HFF-Myc (cell line): ENCODE measurements at places on chromosomes 1 and 21.

GRCh38 chr1:230979389-230979716 lies 459 bp downstream of the ARV1 start:
- no peak for DNase-seq

GRCh38 chr1:7153464-7153863 lies 368.2 kb downstream of the CAMTA1 start:
- no peak for DNase-seq

- no peak for DNase-seq
Measured at GRCh38 chr1:176625365-176625764, 162.4 kb downstream of the PAPPA2 start.

- peak; percentile 97 for DNase-seq
Measured at GRCh38 chr1:168469690-168470089, 74.1 kb downstream of the XCL2 start.

DNA sequence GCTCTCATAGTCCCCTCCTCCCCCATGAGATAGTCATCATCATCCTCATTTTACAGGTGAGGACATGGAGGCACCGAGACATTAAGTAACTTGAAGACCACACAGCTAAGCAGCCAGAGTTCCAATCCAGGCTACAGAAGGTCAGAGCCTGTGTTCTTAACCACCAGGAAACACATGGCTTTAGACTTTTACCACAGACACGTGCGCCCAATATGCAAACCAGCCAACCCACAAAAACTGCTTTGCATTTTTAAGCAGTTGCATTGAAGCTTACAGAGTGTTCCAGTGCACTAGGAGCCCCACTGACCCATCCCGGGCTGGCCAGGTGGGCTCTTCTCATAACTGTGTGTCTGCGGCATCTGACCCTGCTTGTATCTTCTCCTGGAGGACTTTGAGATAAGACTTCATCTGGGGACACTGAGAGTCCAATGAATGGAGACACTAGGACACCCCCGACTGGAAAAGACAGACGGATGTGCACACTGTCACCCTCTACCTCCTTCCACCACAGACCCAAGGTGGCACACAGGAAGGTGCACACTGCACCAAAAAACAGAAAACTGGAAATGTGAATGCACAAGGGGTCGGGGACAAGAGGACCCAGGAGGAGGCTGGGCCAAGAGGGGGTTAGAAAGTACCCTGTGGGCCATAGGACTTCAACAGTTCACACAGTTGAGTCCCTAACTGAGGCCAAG lies 56.4 kb downstream of the ETS2 start:
- peak; percentile 42 for DNase-seq

DNA sequence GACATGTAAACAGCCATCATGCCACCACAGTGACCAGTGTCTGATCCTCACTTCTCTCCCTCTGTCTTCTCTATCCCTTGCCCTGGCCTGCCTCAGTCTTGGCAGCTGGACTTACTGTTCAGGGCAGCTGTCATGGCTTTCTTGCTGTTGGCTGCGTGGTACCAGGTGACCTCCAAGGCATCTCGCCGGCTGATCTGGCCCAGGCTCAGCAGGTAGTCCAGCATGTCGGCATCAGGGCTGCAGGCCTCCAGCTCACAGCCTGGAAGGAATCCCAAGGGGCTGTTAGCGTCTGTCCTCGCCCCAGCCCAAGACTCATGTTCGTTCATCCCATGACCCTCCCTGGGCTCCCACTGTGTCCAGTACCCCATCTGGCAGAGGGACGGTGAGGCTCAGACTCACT lies 3.6 kb downstream of the FAM151A start:
- no peak for DNase-seq

DNA sequence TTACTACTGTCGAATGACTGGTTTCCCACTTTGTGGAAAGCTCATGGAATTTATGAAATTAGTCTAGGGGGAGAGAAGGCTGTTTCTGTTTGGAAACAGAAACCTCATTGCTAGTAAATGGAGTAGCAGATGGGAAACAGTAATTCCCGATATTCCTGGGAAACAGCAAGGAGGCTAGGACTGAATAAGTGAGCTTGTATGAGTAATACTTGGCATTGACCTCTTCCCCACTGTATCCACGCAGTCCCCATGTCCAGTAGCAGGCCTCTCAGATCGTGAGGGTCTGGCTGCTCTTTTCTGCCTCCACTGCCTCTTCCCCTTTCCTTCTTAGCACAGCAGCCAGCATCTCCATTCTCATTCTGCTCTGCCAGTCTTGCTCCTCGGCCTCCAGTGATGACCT lies 75.5 kb downstream of the PRDM2 start:
- DNase-seq: no peak

GRCh38 chr1:22431965-22432364 lies 19.7 kb upstream of the ZBTB40 start:
- no peak for DNase-seq

GRCh38 chr1:29975036-29975694 lies 738.8 kb downstream of the PTPRU start:
- DNase-seq: peak; percentile 19

DNA sequence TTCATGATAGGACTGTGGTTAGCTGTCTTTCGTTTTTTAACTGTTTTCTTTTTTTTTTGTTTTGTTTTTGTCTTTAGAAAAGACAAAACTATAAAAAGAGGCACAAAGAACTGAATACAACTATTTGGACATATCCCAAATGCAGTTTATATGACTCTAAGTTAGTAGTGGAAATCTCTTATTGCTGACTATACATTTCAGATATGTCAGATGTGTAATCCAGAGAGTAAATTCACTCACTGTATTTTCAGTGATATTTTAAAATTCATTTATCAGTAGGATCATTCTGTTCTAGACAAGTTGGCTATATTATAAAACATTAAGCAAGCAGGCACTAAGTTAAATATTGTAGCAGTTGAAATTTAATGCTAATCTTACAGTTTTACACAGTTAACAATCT lies 5.7 kb downstream of the RAP1A start:
- DNase-seq: no peak
